ENCODE measurements at places on chromosomes 6 and 20. TPM values are rescaled to one million over a fixed set of nuclear protein-coding genes. Genes with fewer than 3 reads are reported as not detected.

WFDC12 gene
- total RNA-seq, result not detected

MEP1A gene
- total RNA-seq, result not detected

VSX1 gene
- total RNA-seq, result 0.46 TPM

PDE7B gene
- total RNA-seq, result 27.5 TPM

SLC22A2 gene
- total RNA-seq, result 0.46 TPM

Measured in diencephalon (tissue), 1 donor.